Nephron progenitor cell (in vitro differentiated cells): ENCODE measurements at places on chromosomes 13 and 19.

- no peak for DNase-seq
Measured at GRCh38 chr19:3370728-3371591, 4.6 kb downstream of the NFIC start.

- no peak for DNase-seq
Measured at GRCh38 chr13:102965802-102966201, 100.4 kb downstream of the SLC10A2 start.

GRCh38 chr13:113358653-113359190, 5.2 kb downstream of the GRTP1 start:
- no peak for DNase-seq

GRCh38 chr13:79451500-79451962, 29.4 kb upstream of the NDFIP2 start:
- DNase-seq, result no peak

GRCh38 chr13:113537909-113538688, 46.5 kb upstream of the TFDP1 start:
- no peak for DNase-seq

GRCh38 chr13:89790696-89791095, 1556.8 kb upstream of the MIR17HG start:
- DNase-seq, result no peak

- no peak for DNase-seq
Measured at GRCh38 chr19:42488783-42489521, 39.3 kb downstream of the CEACAM1 start.

GRCh38 chr13:101576455-101576854, 124.0 kb downstream of the ITGBL1 start:
- no peak for DNase-seq

DNA sequence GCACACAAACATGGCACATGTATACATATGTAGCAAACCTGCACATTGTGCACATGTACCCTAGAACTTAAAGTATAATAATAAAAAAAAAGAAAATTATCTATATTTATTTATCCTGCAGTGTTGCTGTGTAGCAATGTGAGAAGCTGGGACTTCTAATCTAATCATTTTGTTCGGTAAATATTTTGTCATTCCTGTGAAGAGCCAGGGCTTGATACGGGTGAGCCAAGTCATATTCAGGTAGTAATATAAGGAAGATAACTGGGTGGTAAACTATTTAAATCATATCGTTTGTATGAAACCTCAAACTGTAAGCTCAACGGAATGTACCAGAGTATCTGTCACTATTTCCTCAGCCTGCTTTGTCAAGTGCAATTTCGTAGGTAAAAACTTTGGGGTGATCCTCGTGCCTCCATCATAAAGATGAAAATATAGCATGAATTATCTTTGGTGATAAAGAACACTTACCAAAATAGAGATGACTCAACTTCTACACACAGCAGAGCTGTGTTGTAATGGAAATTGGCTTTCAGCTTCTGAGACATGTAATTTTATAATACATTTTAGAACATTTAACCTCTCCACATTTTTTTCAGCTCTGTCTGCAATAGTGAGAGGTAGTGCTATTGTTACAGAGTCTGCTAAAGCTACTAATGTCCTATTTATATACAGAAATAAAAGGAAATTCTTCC, 92.9 kb downstream of the PCDH9 start:
- no peak for DNase-seq

DNA sequence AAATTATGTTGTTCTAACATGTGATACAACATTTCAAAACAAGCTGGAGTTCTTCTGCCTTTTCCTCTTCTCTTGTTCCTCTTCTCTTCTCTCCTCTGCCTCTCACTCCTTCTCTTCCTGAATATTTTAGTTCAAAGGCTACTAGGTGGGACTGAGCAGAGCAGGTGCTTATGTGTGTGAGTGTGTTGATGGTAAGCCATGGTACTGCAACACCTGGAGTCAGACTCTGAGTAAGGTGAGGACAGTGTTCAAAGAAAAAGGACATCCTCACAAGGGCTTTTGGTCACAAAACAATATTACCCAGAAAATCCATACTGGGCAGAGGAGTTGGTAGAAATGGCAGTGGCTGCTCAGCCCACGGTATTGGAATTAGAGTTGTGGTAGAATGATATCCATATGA, 1188.7 kb downstream of the SLITRK1 start:
- no peak for DNase-seq

- DNase-seq, result no peak
Measured at GRCh38 chr13:22200440-22200839, 529.6 kb downstream of the FGF9 start.

DNA sequence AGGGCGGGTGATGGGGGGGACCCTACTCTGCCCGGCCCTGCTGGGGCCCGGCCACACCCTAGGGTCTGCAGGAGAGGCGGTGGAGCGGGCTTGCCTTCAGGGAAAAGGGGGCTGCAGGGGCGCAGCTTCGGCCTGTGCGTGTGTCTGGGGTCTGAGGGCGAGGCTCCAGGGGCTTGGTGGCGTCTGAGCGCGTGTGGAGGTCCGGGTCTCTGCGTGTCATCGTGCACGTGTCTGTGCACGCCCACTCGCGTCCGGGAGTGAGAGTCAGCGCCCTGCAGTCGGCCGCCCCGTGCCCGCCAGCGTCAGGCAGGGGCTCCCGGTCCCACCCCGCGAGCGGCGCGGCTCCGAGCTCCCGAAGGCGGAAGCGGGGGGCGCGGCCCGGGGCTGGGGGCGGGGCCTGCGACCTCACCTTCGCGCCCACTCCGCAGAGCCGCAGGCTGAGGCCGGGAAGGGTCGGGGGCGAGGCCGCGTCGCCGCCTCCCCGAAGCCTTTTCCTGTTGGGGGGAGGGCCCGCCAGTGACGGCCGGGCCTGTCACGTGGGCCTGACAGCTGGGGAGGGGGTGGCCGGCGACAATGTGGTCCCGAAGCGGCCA, at the start of gene ARHGAP45:
Gene ARHGAP45, plus strand, starts transcription at position 420 of the 593 bp plus-strand sequence. CDS start 239 bp downstream, outside the sequence.
- peak; percentile 54 for DNase-seq

DNA sequence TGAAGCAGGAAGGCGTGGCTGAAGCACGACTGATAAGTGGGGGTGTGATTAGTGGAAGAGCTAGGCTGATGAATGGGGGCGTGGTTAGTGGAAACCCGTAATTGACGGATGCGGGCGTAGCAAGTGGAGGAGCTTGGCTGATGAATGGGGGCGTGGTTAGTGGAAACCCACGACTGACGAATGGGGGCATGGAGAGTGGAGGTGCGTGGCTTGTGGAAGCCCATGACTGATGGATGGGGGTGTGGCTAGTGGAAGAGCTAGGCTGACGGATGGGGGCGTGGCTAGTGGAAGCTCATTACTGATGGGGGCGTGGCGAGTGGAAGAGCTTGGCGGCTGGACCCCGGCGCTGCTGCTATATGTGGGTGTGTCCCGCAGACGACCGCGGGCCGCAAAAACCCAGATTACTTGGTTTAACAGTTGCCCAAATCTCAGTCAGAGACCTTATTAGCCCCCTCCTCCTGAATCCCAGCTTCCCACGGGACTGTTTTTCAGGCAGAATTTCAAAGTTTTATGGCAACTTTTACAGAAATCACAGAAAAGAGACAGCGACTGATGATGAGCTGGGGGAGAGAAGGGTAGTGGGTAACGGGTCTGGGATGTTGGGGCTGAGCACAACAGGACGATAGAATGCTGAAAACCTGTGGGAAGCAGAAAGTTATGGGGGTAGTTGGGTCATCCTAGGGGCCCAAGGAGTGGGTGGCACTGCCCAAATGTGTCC, 9.0 kb upstream of the MEIS3 start:
- DNase-seq, result peak; percentile 98

GRCh38 chr13:106499113-106499512, 36.3 kb downstream of the EFNB2 start:
- DNase-seq, result no peak

DNA sequence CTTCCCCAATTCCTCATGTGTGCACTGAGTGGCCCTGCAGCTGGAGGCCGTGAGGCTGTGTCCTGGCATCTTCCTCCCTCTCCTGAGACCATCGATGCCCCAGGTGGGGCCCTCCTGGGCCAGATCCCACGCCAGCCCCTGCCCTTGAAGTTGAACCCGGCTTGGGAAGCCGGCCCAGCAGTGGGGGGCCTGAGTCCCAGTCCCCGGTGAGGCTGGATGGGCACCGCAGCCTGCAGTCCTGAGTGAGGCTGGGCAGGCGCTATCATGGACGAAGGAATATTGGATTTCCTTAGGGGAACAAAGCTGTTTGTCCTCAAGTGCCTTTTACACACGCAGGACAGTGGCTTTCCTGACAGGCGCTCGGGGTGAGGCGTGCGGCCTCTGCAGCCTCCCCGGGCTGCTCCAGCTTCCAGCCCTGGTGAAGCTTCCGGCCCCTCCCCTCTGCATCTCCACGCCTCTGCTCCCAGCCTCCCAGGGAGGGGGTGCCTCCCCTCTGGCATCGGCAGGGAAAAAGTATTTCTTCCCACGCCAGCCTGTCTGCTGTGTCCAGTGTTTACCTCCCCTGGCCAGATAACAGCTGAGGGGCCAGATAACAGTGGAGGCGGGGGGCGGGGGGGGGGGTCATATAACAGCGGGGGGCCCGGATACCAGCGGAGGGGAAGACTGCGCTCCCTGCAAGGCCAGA, 159.5 kb downstream of the KDM4B start:
- DNase-seq, result peak; percentile 70

DNA sequence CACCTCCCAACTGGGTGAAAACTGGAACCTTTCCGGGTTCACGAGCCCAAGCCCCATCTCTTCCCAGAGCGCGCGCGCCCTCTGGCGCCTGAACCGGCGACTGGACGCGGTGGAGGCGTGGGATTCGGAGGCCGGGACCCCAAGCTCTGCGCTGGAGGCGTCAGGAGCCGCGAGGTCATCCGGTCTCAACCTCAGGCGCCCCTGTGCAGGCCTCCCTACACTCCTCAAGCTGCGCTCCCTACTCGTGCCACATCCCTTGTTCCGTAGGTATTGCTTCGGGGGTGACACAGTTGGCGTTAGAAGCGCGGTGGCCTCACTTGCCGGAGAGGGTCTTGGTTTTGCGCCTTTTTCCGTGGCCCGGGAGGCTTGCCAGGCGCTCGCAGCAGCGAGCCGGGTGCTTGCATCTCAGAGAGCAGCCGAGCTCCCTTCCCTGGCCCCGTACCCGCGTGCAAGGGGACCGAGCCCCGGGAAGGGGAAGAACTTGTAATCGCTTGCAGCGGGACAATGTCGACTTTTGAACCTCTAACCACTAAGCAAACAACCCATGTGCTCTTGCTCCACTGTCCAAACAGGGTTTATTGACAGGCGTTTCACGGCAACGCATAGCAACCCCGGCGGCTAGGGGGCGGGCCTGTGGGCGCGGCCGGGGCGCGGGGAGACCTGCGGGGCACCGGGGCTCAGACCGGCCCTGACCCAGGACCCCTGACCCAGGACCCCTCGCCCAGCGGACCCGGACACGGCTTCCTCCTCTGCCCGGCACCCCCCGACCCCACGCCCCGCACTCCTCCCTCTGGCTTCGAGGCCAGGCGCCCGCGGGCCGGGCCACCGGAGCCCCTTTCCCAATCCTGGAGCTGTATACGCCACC, 8.5 kb downstream of the CDX2 start:
- DNase-seq, result peak; percentile 82

DNA sequence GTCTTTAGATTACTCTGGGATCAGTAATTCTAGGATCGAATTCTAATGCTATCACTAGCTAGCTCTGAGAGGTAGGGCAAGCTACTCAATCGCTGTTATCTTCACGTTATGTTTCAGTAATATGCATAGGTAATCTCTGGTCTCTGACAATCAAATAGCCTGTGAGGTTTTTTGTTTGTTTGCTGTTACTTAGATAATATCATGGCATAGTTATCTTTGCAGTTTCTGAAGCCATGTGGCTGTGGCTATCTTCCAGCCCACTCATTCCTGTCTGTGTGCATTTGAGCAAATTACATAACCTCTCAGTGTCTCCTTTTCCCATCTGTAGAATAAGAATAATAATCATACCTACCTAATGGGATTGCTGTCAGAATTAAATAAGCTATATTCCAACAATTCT, 330.2 kb downstream of the PCDH9 start:
- DNase-seq, result no peak

- DNase-seq, result no peak
Measured at GRCh38 chr13:98942485-98942884, 35.4 kb downstream of the DOCK9 start.

- no peak for DNase-seq
Measured at GRCh38 chr13:48400090-48400694, 12.7 kb downstream of the LPAR6 start.

GRCh38 chr13:51717786-51718398, 86.1 kb downstream of the DHRS12 start:
- no peak for DNase-seq

DNA sequence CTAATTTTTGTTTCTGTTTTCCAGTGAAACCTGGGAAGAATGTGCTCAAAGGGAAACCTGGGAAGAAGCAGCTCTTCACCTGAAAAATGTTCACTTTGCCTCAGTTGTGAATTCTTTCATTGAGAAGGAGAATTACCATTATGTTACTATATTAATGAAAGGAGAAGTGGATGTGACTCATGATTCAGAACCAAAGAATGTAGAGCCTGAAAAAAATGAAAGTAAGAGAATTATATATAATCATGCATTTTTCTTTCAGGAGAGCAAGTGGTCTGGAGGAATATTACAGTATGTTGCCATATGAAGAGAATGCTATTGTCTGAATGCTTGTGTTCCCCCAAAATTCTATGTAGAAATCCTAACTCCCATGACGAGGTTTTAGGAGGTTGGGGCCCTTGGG, 3.4 kb downstream of the NUDT15 start:
- DNase-seq, result no peak

DNA sequence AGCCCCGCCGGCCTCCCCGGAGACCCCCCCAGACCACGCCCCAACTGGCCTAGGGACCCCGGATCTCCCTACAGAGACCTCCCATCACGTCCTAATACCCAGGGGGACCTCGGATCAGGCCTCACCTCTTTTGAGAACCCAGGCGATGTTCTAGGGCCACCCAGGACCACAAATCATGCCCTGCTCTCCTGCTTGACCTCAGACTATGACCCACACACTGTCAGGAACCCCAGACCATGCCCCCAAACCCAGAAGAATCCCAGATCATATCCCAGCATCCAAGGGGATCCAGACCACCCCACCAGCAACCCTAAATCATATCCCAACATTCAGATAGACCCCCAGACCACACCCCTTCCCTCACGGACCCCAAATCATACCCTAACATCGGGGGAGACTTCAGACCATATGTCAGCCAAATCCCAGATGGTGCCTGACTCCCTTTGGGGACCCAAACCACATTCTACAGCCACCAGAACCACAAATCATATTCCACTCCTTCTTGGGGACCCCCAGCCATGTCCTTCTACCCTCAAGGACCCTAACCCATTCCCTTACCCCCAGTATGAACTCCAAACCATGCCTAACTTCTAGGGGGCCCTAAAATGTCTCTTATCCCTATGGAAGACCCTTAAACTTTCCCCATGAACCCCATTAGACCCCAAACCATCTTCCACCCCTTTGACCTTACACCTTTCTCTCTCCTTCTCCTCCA, 611 bp upstream of the LRFN1 start:
- no peak for DNase-seq

GRCh38 chr13:52848455-52849195, at the start of gene PCDH8:
Gene PCDH8, minus strand, starts transcription at chr13:52848640. Its CDS starts 204 bp downstream, at chr13:52848436.
- DNase-seq, result peak; percentile 92

DNA sequence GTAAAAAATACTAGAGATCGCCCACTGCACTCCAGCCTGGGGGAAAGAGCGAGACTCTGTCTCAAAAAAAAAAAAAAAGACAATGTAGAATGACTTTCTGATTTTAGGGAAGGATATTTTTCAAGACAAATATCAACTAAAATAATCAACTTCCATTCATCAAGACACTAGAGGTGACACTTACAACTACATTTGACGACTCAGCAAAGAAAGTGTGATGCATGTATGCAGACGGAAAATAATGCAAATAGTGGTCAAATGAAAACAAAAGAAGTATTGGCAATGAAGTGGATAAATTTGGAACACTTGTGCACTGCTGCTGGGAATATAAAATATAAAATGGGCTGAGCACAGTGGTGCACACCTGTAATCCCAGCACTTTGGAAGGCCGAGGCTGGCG, 12.2 kb downstream of the TMEM161A start:
- no peak for DNase-seq
